HCEC 1CT (cell line): ENCODE measurements at places on chromosomes 1 and 21.

- no peak for DNase-seq
Measured at GRCh38 chr21:25441835-25442234, 165.4 kb downstream of the MRPL39 start.

- DNase-seq: peak; percentile 1
Measured at GRCh38 chr1:12342401-12343003, 112.7 kb downstream of the VPS13D start.

GRCh38 chr21:14452727-14453241 is 69.8 kb upstream of the HSPA13 start:
- no peak for DNase-seq

DNA sequence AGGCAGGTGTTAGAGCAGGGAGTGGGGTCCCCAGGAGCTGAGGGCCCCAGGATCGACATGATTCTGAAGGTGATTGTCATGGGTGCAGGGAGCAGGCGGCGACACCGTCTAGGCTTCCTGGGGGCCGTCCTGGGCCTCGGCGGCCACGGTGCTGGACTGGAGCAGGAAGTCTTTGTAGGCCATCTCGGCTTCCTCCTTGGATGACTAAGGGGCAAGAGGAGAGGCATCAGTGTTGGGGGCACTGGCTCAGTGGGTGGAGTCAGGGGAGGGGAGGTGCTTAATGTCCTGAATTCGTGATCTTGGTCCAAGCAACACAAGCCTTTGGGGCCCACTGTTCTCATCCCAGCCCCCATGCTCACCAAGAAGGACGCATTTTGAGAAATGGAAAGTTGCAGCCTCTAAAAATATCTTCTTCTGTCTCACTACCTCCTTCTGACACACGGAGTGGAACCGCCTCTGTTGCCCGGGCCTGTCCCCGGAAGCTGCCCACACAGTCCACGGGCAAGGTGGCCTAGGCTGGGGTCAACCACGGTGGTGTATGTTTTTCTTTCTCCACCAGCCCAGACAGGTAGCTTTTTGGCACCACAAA is 8.6 kb upstream of the FCMR start:
- DNase-seq: no peak

DNA sequence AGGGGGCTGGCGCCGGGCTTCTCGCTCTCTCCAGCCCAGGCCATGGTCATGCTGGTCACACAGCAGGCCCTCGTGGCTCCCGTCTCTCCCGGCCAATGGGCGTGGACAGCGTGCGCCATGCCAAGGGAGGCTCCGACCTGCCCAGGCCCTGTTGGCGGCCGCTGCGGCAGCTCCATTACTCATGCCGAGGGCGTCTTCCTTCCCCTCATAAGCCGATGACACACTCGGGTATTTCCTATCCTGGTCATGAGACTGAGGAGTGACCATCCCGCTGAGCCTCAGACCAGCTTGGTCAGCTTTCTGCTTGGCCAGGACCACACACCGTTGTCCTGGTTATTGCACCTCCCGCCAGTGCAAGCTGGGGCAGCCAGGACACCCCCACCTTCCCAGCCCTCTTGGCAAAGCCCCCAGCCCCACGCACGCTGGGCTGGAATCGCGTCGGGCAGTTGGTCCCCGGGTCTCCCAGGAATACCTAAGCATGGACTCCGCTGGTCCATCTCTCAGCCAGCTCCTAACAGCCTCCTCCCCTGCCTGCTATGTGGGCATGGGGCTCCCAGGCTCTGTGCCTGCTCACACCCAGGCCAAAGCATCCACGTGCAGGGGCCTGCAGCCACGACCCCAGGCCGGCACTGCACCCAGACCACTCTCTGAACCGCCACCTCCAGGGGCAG is 49.8 kb downstream of the ARHGEF16 start:
- peak; percentile 85 for DNase-seq

- DNase-seq: no peak
Measured at GRCh38 chr1:23776217-23776616, 2.0 kb upstream of the PITHD1 start.

- no peak for DNase-seq
Measured at GRCh38 chr1:22711591-22712501, 1.2 kb downstream of the EPHB2 start.

GRCh38 chr1:148383966-148384365 is 99.1 kb downstream of the PPIAL4G start:
- DNase-seq: no peak

DNA sequence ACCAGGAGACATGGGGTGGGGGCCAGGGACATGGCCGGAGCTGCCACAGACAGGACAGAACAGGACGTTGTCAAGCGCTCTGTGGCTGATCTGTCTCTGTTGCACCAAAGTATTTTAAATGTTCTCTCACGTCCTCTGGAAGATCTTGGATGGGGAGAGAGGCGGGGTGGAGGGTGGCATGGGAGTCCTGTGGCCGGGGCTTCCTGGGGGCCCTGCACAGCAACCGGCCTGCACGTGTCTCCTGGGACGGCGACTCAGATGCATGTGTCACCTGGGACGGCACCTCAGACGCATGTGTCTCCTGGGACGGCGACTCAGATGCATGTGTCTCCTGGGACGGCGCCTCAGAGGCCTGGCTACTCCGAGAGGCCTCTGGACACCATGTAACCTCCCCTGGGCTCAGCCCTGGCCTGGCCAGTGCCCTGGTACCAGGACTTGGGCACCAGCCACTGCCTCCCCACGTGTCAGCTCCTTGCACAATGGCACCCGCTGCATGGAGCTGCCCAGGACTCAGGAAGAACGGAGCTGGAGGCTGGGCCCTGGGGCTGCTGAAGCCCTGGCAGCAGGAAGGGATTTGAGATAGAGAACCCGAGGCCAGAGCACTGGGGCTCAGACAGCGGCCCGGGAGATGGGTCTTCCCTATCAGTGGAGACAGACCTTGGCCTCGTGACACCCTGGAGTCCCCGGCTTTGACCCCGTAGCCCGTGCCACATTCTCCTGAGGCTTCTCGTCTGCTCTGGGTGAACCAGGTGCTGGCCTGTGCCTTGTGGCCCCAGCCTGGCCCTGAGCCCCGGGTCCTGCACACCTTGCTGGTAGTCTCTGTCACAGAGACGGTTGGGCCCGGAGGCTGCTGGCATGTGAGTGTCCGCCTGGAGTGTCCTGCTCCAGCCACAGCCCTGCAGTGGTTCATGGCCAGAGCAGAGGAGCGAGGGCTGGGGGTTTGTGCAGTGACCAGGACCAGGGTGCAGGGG is 14.7 kb upstream of the SLC19A1 start:
- DNase-seq: no peak

DNA sequence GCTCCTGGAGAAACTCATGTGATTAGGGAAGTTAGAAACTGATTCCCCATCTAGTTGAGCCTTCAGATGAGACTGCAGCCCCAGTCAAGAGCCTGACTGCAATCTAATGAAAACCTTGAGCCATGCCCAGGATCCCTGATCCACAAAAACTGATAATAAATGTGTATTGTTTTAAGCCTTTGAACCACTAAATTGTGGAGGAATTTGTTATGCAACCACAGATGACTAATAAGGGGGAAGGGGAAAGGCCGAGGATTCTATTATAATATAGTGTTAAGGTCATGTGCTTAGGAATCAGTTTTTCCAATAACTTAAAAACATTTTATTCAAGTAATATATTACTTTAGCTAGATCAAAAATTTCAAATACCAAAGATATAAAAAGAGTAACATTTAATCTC is 52.8 kb upstream of the USP25 start:
- peak; percentile 30 for DNase-seq

DNA sequence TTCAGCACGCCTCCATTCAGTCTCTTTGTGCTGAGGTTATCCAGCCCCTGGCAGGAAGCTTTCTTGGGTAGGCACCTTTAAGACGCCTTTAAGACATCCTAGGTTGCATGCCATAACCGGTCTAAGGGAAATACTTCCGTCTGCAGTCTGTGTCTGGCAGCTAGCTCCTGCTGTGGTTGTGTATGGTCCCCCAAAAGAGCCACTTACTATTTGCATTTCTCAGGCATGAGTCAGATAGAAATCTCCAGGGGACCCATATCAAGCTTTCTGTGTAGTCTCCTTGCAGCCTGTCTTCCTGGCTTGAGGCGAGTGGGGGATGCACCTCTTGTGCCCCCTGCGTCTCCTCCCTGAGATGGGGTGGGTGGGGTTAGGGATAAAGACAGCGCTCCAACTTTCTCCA is 10.0 kb upstream of the RYR2 start:
- no peak for DNase-seq

- DNase-seq: no peak
Measured at GRCh38 chr1:44696789-44697345, 22.4 kb downstream of the ARMH1 start.

- DNase-seq: peak; percentile 13
Measured at GRCh38 chr1:94929351-94930217, 2.7 kb upstream of the CNN3 start.

GRCh38 chr1:54803761-54804470 is 2.8 kb upstream of the TTC22 start:
- peak; percentile 52 for DNase-seq

DNA sequence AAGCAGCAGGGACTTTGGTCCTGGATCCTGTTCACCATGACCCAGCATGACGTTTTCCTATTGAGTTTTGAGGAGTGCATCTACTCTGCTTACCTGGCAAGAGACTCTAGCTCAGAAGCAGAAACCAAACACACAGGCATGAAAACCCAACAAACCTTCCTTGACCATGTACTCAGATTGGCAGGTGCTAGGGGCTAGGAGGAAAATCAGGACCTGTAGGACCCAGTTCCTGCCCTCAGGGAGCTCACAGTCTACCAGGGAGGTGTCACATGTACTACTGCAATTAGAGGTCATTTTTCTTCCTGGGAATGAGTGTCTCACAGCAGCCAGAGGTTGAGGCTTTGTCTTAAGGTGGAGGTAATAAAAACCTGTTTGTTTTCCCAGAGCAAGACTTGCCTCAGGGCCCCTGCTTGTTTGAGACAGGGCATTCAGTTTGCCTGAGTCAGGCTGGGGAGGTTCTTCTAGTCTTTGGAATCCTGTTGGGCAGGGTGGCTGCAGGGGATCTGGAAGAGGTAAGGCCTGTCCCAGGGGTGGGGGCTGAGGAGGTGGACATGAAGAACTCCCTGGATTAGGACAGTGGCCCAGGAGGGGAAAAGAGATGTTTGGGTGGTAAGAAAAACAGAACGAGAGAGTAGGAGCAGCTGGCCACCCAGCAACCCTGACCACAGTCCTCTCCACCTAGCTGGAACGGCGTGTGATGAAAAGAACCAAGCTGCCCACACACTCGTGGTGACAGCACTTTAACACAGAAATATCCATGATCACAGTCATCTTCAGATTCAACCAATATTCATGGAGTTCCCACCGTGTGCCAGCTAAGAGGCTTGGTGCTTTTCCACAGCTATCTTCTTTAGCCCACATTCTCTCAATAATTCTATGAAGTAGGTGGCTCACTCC is 30.8 kb downstream of the IER5 start:
- DNase-seq: no peak

- no peak for DNase-seq
Measured at GRCh38 chr21:46633566-46633965, 1.9 kb upstream of the PRMT2 start.

DNA sequence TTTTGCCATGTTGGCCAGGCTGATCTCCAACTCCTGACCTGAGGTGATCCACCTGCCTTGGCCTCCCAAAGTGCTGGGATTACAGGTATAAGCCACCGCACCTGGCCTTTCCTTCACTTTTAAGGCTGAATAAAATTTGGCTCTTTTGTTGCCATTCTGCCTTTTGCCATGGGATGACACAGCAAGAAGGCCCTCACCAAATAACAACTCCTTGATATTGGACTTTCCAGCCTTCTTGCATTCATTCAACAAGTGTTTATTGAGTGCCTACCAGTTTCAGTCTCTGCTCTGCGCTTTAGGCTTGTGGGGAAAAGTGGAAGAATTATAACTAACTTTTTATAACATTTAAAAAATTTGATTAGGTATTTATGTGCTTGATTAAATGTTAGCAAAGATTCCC is 1.9 kb upstream of the NVL start:
- no peak for DNase-seq

- peak; percentile 64 for DNase-seq
Measured at GRCh38 chr21:25670726-25671125, 31.7 kb downstream of the JAM2 start.

- no peak for DNase-seq
Measured at GRCh38 chr1:9069326-9070100, at the start of gene SLC2A5. TSS of gene SLC2A5 (minus strand) at chr1:9069635. CDS start at chr1:9069536, 99 bp downstream.

GRCh38 chr1:38006008-38006828 is 904 bp upstream of the FHL3 start:
- no peak for DNase-seq

- no peak for DNase-seq
Measured at GRCh38 chr1:91790392-91790791, 95.6 kb downstream of the TGFBR3 start.

DNA sequence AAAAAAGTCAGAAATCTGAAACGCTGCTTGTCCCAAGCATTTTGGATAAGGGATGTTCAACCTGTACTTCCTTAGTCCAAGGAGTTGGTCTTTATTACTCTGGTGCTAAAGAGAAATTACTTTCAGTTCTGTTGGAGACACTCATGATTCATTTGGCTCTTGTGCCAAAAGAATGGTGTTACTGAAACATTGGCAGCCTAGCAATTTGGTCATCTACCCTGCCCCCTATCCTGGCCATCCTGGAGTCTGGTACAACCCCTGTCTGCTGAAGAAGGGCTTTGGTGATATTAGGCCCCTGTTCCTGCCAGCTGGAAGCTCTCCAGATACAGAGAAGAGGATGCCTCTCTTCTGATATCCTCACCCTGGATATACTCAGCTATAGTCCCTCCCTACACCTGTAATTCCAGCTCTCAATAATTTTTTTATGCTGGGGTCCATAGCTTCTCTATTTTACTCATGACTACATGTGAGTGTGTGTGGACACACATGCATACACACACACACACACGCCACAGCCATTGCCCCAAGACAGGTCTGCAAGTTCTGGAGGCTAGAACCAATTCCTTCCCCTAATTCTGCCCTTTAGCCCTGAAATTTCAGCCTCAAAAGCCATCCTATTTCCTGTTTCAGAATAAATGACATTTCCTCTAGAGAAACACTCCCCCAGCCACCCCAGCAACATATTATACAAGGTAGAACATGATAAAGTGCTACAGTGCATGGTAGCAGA is 40.0 kb downstream of the LHX8 start:
- no peak for DNase-seq

DNA sequence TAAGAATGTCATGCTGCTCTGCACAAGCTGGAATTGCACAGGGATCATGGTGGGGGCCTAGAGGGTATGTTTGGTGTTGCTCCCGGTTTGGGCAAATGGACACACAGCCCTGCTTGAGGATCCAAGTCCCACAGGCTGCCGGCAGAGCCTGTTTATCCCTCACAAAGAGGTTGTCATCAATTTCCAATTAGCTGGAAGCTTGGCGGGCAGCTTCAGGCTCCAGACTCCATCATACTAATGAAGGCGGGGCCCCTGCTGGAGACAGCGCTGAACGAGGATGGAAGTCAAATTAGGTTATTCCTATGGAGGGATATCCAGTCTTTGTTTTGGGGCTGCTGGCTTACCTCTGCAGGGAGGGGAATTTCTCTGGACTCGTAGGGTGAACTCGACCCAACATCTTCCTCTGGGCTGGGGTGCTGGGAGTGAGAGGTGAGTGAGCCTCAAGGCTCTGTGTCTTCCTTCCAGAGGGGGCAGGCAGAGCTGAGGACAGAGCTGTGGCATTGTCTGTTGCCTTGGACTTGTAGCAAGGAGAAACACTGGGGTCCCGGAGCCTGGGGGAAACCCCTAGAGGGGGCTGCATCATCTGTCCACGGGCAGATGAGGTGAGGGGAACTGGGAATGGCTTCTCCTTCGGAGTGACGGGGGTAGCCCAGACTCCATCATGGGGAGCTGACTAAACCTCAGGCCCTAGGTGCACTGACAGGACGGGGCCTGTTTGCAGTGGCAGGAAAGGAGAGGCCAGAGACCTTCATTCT is 24.9 kb upstream of the PARP1 start:
- DNase-seq: no peak
